ENCODE measurements at places on chromosomes 11 and 22.
A peak's percentile ranks its signal among the peaks of the same experiment; 100 is the strongest.

- no peak for DNase-seq
These were observed 35.0 kb downstream of the DKK3 start for GRCh38 chr11:11973361-11973800.

DNA sequence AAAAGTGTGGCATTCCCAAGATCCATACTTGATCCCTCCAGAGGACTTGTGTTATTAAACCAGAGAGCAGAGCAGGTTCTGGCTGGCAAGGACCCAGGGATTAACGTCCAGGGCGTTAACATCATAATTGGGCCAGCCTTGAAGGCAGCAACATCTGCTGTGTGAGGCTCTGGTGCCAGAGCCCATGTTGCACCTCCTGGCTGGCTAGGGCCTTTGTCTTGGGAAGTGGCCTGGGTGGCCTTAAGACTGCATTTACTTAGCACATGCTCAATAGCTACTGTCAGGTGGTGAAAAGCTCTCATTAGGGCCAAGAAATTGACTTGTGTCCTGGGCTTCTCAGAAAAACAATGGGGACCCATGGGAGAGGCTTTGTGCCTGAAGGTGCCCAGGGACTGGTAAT lies 66.6 kb downstream of the CACNG2 start:
- no peak for DNase-seq

- DNase-seq = peak; percentile 89
These were observed 27.2 kb downstream of the GRAMD1B start for GRCh38 chr11:123457187-123457770.

DNA sequence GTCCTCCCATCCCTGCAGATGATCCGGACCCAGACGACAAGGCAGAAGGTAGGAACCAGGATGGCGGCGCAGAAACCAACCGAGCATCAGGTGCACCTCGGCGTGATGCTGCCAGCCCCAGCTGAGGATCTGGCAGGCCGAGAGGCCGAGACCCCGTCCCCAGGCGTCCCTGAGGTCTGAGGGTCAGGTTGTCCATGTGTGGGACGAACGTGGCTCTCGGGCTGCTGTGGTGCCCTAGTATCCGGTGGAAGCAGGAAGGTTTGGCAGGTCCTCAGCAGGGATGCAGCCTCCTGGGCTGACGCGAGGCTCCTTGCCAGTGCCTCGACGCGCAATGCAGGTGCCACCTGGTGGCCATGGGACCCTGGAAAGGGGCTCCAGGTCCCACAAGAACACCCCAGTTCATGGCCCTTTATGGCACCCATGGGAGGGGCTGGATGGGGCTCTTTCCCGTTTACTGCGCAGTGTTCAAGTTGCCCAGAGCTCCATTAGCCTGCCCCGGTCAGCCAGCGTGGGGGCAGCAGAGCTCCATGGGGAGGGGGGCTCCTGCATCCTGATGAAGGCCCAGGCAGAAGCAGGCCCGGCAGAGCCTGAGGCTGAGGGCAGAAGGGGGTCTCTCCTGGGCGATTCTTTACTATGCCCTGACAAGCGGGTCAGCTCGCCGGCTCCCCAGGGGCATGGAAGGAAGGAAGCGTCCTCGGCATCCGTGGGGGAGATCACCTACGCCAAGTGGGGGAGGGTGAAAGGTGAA lies 129.9 kb downstream of the CTTN start:
- no peak for DNase-seq
